ENCODE measurements at places on chromosomes 13 and 19.

DNA sequence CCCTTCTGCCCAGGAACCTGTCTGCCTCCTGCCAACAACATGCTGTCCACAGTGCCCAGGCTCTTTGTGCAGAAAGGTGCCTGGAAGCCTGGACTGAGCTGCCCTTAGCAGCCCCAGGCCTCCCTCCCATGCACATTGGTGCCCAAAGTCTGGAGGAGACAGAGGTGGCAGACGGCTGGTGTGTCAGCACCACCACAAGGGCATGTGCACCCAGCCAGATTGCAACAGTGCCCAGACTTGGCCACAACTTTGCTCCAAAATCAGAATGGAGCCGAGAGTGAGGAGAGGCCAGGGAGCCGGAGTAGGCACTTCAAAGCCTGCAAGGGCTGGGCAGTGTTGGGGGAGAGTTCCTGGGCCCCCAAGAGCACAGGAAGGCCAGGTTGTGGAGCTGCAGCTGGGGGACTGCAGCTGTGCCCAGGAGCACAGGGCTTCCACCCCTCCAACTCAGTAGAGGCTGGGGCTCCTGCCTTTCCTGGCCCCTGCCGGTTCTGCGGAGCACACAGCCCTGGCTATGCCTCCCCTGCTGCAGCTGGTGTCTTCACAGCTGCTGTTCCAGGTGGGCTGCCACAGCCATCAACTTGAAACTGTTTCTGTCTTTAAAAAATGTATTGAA, 1255.8 kb downstream of the SLITRK5 start:
- no peak for DNase-seq

DNA sequence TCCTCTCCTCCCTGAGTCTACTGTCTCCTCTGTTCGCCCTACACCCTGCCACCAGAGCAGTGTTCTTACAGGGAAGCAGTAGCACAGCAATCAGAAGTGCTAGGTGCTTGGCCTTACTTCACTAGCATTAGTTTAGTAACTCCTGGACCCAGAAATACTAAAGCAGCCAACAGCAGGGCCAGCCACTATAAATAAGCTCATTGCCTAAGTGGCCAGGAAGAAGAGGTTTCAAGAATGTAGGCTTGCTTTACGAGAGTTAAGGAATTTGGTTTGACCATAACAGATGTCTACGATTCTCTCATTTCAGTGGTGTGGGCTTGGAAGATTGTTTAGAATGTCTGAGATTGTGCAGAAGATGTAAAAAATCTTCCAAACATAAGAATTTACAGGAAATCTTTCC, 103.3 kb downstream of the ZAR1L start:
- no peak for DNase-seq

DNA sequence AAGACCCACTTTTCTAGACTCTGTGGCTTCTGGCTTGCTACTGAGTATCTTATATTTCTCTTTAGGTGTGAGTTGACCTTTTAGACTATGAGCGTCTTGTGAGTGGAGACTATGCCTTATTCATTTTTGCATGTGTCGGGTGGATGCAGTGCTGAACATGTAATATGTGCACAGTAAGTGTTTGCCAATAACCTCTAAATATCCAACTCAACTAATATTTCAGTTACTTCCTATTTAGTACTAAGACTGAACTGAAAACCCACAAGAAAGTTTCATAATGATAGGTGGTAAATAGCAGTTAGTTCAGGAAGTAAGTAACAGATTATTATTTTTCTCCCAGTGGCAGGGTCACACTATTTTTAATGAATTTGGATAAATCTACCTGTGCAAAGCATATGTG, 269.3 kb downstream of the KCNRG start:
- DNase-seq: no peak

GRCh38 chr19:6023936-6024335, 46.0 kb upstream of the RANBP3 start:
- DNase-seq: no peak

DNA sequence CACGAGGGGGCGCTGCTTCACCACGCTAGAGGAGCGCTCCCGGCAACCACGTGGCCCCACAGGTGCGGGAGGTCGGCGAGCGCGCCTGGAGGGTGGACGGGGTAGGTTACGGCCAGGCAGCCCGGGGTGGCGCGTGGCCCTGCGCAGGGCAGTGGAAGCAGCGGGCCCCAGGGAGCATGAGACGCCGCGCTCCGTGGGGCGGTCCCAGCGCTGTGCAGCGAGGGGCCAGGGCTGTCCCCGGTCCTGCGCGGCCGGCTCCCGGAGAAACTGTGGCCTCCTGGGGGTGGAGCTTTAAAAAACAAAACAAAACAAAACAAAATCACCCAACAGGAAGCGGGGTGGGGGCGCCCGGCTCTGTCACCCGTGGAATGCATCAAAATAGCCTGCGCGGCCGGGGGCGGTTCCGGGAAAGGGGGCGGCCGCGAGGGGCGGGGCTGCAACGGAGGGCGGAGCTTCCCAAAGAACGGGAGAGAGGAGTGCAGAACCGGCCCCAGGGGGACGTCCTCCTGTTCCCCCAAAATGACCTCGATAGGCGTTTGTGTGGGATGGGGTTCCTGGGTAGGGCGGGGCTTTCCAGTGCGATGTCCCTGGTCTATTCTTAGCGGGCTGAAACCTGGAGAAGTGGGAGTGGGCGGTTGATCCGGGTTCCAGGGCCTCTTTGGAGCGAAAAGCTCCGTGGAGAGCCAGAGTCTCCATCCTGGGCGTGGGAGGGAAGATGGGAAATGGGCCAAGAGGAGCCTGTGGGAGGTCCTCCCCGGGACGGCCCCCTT, 27.3 kb downstream of the NUMBL start:
- DNase-seq: peak; percentile 78

GRCh38 chr13:35164324-35164932, 222.4 kb downstream of the NBEA start:
- peak; percentile 18 for DNase-seq

- no peak for DNase-seq
Observed at GRCh38 chr13:20264271-20265018, 32.3 kb upstream of the GJB6 start.

GRCh38 chr13:30486230-30487074, 20.7 kb upstream of the HMGB1 start:
- DNase-seq: no peak
